B cell (primary cell): ENCODE measurements at places on chromosomes 5 and 9.

GRCh38 chr5:30768056-30768690, 425.3 kb upstream of the CDH6 start:
- no peak for DNase-seq

GRCh38 chr9:79719021-79719420, 147.3 kb downstream of the TLE4 start:
- no peak for DNase-seq

DNA sequence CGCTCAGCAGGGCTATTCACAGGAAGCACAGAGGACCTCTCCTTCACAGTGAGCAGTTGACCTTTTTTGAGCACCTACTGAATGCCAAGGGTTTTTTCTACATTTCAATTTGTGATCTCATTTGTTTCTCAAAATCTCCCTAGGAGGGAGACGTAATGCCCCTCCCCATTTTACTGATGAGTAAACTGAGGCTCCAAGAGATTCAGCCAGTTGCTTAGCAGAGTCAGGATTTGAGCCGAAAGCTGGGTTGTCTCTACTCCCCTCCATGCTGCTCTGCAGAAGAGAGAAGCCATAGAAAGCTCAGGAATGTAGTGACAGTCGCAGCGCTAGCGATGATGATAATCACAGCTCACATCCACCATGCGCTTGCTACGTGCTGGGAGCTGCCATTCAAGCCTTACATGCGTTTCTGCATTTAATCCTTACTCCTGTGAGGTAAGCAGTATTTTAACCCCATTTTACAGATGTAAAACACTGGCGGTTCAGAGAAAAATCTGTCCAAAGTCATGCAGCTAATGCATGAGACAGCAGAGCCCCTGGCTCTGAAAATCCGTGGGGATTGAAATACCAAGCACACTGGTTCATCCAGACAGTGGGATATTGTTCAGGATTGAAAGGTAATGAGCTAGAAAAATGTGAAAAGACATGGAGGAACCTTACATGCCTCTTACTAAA, 33.8 kb downstream of the ERGIC1 start:
- no peak for DNase-seq

DNA sequence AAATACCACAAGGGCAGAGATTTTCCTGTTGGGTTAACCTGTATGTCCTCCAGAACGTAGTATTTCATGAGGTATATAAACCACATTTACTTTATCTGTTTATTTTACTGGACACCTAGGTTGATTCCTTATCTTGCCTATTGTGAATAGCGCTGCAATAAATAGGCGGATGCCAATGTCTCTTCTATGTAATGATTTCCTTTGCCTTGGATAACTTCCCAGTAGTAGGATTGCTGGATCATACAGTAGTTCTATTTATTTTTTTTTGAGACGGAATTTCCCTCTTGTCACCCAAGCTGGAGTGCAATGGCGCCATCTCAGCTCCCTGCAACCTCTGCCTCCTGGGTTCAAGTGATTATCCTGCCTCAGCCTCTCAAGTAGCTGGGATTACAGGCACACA, 15.6 kb upstream of the TUT7 start:
- no peak for DNase-seq

DNA sequence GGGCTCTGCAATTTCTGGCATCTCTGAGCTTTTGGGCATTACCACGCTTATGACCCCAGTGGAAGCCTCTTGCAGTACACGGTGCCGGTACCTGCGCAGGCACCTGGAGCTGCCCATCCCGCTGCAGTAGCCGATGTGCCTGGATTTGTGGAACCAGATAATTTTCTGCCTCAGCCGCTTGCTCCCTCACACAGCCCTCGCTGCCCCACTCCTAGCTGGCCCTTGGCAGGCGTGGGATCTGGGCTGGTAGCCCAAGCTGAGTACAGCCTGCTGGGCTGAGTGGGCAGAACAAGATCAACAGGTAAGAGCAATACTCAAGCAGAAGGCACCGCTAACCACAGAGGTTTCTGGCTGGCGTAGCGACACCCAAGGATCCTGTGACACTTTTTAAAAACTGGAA, 1808.8 kb upstream of the ACO1 start:
- no peak for DNase-seq

DNA sequence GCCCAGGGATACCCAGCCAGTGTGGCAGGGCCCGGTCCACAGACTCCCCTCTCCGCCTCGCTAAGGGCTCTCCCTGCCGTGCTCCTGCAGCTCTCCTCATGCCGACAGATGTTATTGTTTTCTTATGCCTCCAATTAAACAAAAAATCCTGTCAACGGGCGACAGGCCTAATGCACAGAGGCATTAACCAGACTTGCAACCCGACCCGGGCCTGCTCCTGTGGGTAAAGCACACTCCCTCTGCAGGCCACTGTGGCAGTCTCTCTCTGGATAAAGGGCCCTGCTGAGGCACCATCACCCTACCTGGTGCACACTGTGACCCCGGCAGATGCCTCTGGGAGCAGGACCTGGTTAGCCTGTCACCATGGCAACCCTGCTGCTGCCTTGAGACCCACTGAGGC, 27.5 kb upstream of the HAND1 start:
- DNase-seq: no peak

GRCh38 chr5:111673891-111674626, 82.9 kb downstream of the NREP start:
- DNase-seq: no peak

GRCh38 chr9:80554301-80554700, 982.5 kb downstream of the TLE4 start:
- no peak for DNase-seq

GRCh38 chr5:1536322-1536845, 12.6 kb upstream of the LPCAT1 start:
- peak; percentile 89 for DNase-seq

DNA sequence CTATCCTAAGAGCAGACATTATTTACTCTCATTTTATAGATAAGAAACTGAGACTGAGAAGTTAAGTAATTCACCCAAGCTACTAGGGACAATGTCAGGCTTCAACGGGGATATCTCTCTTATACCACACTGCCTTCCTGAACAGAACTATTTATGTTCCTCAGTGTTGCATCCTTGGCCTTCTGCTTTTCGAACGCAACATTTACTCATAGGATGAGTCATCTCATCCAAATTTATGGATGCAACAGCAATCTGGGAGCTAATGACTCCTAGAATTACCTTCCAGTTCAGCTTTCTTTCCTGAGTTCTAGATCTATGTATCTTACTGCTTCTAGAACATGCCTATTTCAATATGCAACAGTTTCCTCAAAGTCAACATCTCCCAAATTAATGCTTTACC, 103.6 kb upstream of the PAM start:
- no peak for DNase-seq

DNA sequence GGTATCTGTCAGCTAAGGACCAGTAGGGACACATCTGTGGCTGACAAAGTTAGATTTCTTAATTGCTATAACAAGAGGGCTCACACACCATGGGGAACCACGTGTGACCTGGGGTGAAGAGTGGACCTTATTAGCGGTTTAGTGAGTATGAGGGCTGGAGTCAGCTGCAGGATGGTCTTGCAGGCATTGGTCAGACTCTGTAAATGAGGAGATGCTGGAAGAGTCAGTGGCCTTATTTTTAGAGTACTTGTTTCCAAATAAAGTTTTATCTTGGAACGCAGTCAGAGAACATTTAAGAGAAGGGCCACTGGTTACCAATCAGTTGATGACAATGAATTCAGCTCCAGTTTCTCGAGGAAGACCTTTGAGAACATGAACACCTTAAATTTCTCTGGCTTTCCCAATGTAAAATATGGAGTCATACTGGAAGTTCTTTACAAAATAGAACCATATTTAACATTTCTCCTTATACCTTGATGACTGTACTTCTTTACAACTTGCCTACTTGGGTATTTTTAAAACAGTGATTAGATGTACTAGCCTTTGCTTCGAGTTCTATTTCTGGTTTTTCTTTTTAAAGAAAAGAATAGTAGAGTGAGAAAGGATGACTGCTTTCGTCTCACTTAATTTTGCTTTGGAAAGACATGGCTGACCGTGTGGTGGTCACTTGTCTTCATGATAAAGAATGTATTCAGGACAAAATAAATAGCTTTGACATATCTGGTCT, 185.9 kb upstream of the S1PR3 start:
- no peak for DNase-seq

GRCh38 chr9:114668146-114668545, 10.5 kb upstream of the TEX53 start:
- no peak for DNase-seq

- DNase-seq: peak; percentile 51
These were observed 24.4 kb downstream of the FAM163B start for GRCh38 chr9:133584559-133585476.

DNA sequence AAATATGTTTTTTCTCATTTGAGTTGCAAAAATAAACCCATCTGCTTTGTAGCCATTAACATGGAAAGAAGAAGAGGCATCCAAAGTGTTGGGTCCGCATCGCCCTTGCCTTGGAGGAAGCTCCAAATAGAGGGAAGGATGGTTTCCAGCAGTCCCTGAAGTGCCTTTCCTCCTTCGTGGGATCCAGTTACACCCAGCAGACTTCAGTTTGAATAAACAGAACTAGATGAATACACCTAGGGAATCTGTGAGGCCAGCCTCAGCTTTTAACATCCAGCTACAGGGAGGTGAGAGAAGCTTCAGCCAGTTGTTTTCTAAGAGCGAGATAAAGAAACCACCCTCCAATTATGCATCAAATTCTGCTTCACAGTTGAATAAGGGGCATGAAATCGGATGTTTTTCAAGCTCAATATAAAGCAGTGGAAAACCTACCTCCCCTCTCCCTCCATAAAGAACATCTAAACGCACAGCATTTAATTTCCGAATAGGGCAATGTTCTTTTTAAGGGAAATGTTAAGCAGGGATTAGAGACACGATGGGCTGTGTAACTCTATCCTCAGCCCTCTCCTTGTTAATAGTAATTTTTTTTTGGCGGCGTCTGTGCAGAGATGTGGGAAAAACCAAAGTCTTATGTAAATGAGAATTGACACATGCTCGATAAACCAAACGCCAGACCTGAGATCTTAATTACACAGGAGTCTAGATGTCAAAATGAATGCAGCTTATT, 264.7 kb downstream of the SLIT3 start:
- no peak for DNase-seq

DNA sequence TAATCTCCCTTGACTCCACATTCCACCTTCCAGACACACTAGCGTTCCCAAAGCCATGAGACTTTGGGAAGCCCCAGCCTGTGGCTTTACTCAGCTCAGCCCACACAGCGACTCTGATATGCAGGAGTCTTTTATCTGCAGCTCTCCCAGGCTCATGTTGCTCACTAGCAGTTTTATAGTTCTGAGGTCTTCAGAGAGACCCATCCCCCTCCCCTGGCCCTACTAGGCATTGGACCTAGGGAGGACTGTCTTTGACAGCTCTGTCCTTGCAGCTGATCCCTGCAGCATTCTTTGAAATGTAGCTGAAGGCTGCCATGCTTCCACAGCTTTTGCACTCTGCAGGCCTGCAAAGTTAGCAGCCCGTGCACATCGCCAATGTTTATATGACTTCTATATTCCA, 19.9 kb upstream of the CYLC2 start:
- DNase-seq: no peak

DNA sequence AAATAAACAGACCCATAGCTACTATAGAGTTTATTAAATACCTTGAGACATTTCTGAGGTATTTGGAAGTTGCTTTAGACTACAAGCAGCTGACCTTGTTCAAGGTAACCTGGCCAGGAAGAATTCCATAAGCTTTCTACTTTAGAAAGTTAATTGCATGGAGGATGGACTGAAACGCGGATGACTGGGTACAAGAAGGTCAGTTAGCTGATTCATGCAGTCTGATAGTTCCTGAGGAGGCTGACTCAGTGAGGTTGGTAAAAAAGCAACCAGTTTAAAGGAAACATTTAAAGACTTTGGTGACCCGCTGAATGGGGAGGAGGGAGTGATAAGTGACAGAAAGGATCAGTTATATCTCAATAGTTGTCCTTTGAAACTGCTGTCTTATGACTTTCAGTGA, 670.1 kb upstream of the CDH9 start:
- no peak for DNase-seq

DNA sequence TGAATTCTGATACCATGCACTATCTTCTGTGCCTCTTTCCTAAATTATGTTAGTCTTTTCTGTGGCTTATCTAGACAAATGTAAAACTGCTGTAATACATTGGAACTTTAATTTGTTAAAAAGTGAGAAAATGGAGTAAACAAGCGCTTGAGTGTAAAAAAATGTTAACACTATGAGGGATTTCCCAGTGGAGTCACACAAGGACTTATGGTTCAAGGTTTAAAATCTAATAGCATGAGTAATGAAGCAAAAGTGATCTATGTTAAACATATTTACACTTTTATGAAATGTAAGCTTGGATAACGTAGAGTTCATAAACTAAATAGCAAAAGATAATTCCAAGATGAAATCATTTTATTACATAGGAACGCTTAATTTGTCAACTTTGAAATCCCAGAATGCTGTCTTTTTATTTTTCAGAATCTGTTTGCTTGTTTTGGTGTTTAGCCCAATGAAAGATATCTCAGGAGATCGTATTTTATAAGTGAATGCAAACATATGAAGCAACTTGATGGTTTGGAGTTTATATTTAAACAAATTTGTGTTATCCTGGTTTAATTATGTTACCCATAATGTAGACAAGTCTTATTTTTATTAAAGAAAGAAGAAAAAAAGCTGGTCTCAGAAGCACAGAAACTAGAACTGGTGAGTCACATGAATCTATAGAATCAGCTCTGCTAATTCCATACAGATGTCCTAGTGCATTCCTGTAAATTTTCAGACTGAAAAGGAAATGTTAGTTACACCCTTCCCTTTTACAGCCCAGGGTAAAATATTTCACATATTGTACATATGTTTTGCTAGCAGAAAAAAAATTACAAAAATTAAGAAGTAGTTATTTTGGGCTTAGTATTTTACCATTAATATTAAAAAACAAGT, 34.2 kb upstream of the FBN2 start:
- no peak for DNase-seq

DNA sequence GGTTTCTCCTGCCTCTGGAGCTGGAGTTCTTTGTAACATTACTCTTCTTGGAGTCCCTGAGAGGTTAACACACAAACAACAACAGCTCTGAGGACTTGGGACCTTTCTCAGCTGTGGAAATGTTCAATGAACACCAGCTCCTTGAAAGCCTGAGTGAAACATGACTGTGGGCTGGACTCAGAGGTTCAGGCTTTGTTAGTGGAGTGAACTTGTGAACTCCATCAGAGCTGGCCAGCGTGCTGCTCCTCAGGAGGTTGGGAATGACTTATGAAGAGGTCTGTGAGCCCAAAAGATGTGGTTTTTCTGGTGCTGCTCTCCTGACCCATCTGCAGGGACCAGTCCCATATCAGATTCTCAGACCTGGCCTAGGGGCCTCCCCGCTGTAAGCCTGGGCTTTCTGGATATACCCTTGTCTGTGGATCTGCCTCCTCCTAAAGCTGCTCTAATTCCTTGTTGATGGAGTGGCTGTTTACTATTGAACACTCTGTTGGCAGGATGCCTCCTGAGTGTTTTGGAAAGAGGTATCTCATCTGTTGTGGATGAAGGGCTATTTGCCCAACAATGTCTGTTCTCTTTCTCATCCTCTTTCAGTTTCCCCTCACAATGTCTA, 170.0 kb upstream of the GDNF start:
- DNase-seq: no peak
